ENCODE measurements at places on chromosomes 16 and 17. TPM values are rescaled to one million over a fixed set of nuclear protein-coding genes. Genes with fewer than 3 reads are reported as not detected.
A peak's percentile ranks its signal among the peaks of the same experiment; 100 is the strongest.

GRCh38 chr16:54748611-54749190, 182.0 kb upstream of the IRX5 start:
- DNase-seq: no peak
- no peaks in the 10 kb centered on the region for H3K27me3 ChIP-seq
- H3K4me3 ChIP-seq: no peak overlapping the region
- H3K4me1 ChIP-seq: no peaks in the 10 kb centered on the region
- no peaks in the 10 kb centered on the region for H3K36me3 ChIP-seq

GRCh38 chr16:66891797-66892196, 11.5 kb downstream of the PDP2 start:
- H3K36me3 ChIP-seq: no peaks in the 10 kb centered on the region
- H3K4me3 ChIP-seq: no peak overlapping the region
- no peaks in the 10 kb centered on the region for H3K27me3 ChIP-seq
- no peaks in the 10 kb centered on the region for H3K4me1 ChIP-seq
- no peak for DNase-seq
- H3K27ac ChIP-seq: no peak overlapping the region

DNA sequence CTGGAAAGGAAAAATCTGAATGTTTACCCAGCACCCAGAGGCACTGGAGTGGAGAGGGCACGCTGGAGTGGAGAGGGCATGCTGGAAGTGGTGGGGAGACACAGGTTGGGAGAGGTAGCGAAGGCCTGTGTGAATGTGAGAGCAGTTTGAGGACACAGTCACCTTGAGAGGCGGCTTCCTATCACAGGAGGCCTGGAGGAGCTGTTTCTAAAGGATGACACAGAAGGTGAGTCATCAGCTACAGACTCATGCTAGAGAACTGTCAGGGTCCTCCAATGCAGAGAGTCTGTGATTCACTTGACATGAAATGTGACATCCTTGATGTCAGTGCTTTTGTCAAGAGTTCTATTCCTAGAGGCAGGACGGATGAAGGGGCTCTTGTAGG, 13.8 kb downstream of the CTRL start:
- peaks cover 19% of the 10 kb centered on the region for H3K4me1 ChIP-seq
- no peak for DNase-seq
- H3K36me3 ChIP-seq: no peaks in the 10 kb centered on the region
- no peak overlapping the region for H3K4me3 ChIP-seq
- H3K27ac ChIP-seq: no peak overlapping the region

DNA sequence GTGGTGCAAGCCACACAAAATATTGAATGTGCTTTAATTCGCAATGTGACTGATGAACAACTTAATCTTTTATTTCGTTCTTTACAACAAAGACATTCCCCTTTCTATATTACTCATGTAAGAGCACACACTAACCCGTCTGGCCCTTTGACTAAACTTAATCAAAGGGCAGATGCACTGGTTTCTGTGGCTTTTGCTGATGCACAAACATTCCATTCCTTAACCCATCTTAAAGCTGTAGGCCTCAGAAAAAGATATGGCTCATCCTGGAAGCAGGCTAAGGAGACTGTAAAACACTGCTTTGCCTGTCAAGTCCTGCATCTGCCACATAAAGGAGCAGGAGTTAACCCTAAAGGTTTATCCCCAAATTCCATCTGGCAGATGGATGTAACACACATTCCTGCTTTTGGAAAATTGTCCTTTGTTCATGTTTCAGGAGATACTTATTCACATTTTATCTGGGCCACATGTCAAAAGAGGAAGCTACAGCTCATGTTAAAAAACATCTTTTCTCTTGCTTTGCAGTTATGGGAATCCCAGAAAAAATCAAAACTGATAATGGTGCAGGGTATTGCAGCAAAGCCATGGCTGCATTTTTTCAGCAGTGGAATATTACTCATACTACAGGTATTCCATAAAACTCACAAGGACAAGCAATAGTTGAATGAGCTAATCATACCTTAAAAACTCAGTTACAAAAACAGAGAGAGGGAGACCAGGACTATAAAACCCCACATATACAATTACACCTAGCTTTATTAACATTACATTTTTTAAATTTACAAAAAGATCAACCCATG, 137.2 kb downstream of the AHSP start:
- peak overlapping the region; percentile 26 for H3K27ac ChIP-seq
- H3K4me3 ChIP-seq: no peak overlapping the region
- H3K36me3 ChIP-seq: no peaks in the 10 kb centered on the region
- DNase-seq: no peak

Gene NTN1
- polyA plus RNA-seq: 0.05 TPM

Gene PKD1
- polyA plus RNA-seq: 2.8 TPM

Data from naive B cell (primary cell).